Urinary bladder (tissue), 4 donors: ENCODE measurements at places on chromosomes 11 and 22. TPM values are rescaled to one million over a fixed set of nuclear protein-coding genes. Genes with fewer than 3 reads are reported as not detected.

DNA sequence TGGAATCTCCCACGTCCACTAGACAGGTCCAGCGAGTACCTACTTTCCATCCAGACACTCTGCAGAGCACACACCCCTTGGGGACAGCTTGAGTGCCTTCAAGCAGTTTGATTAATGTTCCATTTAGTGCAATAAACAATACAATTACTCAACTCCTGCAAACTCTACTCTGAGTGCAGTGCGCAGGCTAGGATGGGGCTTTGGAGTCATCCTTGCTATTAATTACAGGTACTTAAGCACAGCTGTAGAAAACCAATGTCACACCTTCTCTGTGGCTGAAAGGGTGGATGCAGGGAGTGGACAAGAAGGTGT is 82.6 kb downstream of the MN1 start:
- no peak for DNase-seq

The MMP7 gene
- total RNA-seq: 18.9 TPM

The MPEG1 gene
- total RNA-seq: 13.7 TPM

The PAMR1 gene
- total RNA-seq: 179 TPM

The OSM gene
- total RNA-seq: 0.32 TPM

GRCh38 chr11:119891055-119891768 is 162.2 kb upstream of the NECTIN1 start:
- no peak for DNase-seq

GRCh38 chr22:40397396-40397795 is 27.0 kb downstream of the SGSM3 start:
- DNase-seq: no peak

The FAM83F gene
- 3.1 TPM for total RNA-seq

The APLNR gene
- total RNA-seq: 50.7 TPM

- DNase-seq: no peak
Observed at GRCh38 chr11:27930946-27931345, 177.0 kb downstream of the KIF18A start.

GRCh38 chr11:83520849-83521248 is 234.7 kb upstream of the CCDC90B start:
- no peak for DNase-seq

- no peak for DNase-seq
Observed at GRCh38 chr22:44847380-44847779, 95.0 kb downstream of the ARHGAP8 start.

GRCh38 chr11:33598426-33599069 is 102.1 kb downstream of the C11orf91 start:
- no peak for DNase-seq

The CRYBB3 gene
- total RNA-seq: not detected

- DNase-seq: no peak
Observed at GRCh38 chr22:49825944-49826602, 1.6 kb downstream of the BRD1 start.

GRCh38 chr22:32561756-32562155 is 87.1 kb downstream of the FBXO7 start:
- no peak for DNase-seq

GRCh38 chr22:21707677-21708076 is 27.9 kb downstream of the YPEL1 start:
- no peak for DNase-seq

GRCh38 chr11:87338046-87338639 is 300.4 kb downstream of the TMEM135 start:
- DNase-seq: no peak

The SLC22A9 gene
- not detected for total RNA-seq

DNA sequence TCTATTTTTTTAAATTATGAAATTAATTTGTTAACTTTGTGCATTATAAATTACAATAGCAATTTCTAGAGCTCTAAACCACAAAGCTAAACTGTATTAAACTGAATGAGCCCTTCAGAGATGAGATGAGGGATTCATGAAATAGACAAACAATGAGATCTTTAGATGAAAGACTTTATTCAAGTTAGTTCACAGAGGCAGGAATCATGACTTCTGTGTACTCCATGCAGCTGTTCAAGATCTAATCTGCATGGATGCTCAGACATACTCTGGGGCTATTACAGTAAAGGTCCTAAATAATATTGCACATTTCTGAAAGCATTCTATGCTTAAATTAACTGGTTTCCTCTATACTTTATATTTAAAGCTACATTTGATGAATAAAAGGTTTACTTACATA is 122.7 kb downstream of the FCHSD2 start:
- no peak for DNase-seq

- DNase-seq: no peak
Observed at GRCh38 chr11:113694390-113694789, 11.7 kb downstream of the TMPRSS5 start.

The PDE2A gene
- total RNA-seq: 18.6 TPM

The BET1L gene
- total RNA-seq: 17.7 TPM

The CDC42BPG gene
- total RNA-seq: 4.3 TPM

The OR8A1 gene
- total RNA-seq: not detected

- DNase-seq: no peak
Observed at GRCh38 chr11:117600234-117600783, 196.7 kb downstream of the DSCAML1 start.

DNA sequence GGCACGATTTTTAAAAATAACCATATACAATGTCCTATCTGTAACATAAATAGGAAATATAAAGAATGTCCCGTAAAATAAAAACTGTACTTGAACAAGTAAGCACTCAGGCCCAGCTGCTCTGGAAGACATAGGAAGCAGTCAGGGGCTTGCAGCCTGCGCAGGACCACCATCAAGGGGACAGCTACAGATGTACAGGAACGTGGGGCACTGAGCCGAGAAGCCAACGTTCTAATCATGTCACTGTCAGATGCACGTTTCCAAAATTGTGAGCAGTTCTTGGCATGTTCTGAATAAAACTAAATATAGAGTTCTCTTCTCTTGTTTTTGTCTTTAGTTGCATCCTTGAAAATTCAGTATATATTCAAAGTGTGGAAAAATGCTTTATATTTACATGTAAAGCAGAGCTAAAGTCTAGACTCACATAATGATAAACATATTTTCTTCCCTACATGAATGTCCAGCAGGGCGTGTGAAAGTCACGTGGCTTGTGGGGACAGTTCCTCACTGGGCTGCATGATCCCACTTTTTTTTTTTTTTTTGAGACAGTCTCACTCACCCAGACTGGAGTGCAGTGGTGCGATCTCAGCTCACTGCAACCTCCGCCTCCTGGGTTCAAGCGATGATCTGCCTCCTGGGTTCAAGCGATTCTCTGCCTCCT is 28.4 kb upstream of the TSPAN18 start:
- DNase-seq: no peak

The SERPING1 gene
- 53.6 TPM for total RNA-seq

The CHRNA10 gene
- total RNA-seq: 0.48 TPM

DNA sequence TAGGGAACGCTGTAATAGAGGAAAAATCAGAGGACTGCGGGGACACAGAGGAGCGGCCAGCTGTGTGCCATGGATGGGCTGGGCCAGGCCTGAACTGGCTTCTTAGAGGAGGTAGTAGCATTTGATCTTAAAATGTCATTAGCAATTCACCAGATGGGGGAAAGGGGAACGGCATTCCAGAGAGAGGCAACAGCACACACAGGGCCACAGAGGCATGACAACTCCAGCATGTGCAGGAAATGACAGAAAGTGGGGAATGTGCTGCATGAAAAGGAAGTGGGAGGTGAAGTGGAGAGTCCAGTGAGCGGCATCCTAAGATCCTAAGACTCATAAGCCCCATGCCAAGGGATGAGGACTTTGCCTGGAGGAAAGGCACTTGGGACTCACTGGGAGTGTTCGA is 69.0 kb downstream of the UBASH3B start:
- DNase-seq: no peak

GRCh38 chr11:78100261-78100660 is 20.6 kb upstream of the NDUFC2 start:
- DNase-seq: no peak

DNA sequence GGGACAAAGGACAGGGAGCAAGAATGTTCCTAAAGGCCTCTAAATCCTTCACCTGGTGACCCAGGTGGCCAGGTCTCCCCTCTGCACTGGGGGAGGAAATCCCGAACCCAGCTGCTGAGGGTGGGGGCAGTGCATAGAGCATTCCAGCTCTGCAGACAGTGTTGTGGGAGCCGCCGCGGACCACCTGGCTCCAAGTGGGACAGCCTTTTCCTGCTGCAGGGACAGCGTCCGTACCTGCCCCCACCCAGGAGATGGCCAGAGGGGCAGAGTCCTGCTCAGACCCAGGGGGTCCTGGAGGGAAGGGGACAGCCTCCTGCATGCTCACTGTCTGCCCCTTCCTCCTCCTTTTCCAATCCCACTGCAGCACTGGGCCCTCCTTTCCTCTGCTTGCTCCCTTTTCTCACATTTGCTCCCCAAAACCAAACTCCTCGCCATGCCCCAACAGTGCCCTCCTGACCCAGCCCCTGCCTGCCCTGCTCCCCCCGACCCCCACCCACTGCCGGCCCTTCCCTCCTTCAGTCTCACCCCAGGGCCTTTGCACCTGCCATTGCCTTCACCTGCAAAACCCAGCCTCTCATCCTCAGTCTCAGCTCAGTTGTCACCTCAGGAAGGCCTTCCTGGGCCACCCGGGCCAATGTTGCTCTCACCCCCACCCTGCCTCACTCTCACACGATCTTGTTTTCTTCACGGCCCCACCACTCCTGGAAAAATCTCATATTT is 12.8 kb downstream of the PNPLA5 start:
- no peak for DNase-seq

DNA sequence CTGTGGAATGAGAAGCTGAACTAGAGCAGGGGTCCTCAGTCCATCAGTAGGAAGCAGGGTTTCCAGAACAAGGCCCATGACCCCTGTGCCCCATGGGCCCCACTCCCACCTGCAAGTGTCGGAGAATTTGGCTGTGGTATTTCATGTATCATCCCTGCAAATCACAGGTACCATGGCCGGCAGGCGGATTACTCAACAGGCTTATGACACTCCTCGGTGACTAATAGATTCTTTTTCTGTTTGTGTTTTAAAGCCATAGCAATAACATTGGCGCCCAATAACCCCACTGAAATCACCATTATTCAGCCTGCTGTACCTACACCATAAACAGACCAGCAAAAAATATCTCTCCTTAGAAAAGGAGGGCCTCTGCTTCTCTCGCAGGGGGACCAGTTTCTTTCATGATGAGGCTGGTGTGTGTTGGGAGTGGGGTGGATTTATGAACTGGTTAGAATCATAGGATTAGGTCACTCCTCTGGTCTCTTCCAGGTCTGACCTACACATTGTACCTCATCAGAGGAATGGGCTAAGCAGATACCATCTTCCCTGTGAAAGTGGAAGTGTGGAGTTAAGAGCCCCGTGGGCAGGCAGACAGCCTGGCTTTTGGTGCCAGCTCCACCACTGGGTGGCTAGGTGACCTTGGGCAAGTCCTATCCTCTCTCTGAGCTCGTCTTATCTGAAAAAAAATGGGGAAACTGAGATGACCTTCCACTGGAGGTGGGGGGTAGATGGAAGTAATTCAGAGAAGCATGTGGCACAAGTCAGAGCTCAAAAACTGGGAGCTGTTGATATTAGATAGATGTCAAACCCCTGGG is 60.2 kb upstream of the WNT11 start:
- no peak for DNase-seq

- DNase-seq: no peak
Observed at GRCh38 chr11:81975261-81975900, 758.3 kb downstream of the FAM181B start.

The CABP4 gene
- total RNA-seq: 0.26 TPM

DNA sequence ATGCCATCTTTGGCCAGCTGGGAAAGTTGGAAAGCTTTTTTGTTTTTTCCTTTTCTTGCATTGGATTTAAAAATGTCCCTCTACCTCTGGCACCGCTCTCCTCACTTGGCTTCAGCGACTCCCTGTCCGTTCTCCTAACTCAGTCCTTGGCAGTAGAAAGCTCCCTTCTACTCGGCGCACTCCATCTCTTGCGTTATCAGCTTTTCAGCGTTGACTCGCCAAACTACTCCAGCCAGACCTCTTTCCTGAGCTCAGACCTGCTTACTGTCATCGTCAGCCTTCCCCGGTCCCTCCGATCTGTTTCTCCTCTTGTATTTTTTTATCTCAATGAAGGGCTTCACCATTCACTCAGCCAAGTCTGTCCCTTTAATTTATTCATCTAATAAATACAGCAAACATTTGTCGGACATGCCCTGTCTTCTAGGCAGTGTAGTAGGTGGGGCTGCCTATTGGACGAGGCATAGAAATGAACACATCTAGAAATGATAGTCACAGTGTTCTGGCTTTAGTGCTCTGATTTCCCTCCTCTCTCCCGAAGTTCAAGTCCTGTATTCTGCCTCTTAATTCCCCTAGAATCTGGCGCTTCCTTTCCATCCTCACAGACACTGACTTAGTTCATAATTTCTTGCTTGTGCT is 839 bp downstream of the CEP164 start:
- DNase-seq: no peak

DNA sequence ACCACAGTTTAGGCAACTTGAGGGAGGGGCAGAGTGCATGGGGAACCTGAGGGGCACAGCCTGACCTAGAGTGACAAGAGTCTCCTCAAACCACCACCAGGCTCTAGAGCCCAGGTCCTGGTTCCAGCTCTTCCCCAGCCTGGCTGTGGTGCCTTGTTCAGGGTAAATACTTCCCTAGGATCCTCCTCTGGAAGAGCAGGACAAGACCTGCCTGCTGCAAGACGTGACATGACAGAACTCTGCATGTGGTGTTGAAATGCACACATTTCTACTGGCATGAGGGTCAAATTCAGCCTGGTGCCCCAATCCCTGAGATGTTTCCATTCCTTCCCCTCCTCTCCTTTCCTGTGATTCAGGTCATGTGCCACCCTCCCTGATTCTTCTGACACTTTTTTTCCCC is 3.3 kb downstream of the SEC14L2 start:
- no peak for DNase-seq

DNA sequence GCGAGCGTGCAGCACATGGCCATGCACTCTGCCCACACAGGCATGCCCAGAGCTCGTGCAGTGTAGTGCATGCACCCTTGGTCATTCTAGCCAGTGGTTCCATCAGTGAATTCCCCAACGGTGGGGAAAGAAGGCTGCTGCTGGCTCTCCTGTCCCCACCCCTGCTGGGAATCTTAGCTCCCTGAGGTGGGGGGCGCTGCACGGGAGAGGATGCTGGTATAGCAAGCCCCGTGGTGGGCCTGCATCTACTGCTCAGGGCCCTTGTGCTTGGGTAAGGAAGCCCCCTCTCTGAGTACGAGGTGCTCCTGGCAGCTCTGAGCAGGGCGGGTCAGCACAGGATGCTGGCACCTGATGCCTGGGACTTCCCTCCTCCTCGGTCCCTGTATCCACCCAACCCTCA is 18.5 kb upstream of the BAIAP2L2 start:
- no peak for DNase-seq

GRCh38 chr11:91756829-91757480 is 467.7 kb upstream of the FAT3 start:
- DNase-seq: no peak

GRCh38 chr11:101030692-101031091 is 98.9 kb downstream of the PGR start:
- no peak for DNase-seq
